Nucleus accumbens (tissue), 56 donors: ENCODE measurements at places on chromosomes 12 and 14.

GRCh38 chr14:92385561-92385960, 62.6 kb downstream of the SLC24A4 start:
- DNase-seq = no peak

GRCh38 chr14:96268431-96269358, 12.7 kb downstream of the BDKRB1 start:
- no peak for DNase-seq

DNA sequence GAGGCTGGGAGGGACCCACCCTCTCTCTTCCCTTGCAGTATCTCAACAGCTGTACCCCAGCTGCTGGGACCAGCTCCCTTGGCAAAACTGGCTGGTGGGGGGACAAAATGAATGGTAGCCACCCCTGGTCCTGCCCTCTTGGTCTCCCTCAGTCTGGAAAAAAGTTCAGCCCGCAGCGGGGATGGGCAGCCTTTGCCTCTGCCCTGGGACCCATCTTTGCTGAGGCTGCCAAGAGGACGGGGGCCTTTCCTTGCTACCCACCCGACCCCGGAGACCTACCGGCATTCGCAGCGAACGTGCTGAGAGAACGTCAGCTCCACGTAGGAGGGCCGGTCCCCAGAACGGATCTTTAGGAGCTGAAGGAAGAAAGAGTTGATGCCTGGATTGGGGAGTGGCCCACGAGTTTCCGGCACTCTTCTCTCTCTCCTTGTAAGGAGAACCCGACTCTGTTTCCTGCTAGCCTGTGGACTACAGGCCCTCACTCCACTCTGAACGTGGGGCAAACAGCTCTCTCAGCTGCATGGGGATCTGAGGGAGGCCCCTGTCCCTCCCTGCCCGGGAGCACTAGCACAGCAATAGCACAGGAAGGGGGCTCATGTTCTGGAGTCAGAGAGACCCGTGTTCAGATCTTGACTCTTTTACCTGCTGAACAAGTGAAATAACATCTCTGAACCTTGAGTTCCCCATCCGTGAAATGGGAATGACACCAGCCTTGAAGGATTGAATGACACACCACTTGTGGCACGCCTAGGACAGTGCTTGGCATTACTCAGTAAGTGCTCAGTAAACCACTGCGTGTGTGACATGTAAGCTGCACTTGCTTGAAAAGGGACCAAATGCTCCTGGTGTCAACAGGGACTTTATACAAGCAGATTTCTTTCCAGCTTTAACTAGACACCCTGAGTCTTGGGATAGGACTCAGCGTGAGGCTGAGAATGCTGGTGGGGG, 6.9 kb downstream of the PGF start:
- DNase-seq = no peak

- no peak for DNase-seq
These were observed 18.0 kb upstream of the NUDT14 start for GRCh38 chr14:105199093-105199492.

GRCh38 chr14:67285876-67286452, 44.7 kb downstream of the PALS1 start:
- DNase-seq = no peak

DNA sequence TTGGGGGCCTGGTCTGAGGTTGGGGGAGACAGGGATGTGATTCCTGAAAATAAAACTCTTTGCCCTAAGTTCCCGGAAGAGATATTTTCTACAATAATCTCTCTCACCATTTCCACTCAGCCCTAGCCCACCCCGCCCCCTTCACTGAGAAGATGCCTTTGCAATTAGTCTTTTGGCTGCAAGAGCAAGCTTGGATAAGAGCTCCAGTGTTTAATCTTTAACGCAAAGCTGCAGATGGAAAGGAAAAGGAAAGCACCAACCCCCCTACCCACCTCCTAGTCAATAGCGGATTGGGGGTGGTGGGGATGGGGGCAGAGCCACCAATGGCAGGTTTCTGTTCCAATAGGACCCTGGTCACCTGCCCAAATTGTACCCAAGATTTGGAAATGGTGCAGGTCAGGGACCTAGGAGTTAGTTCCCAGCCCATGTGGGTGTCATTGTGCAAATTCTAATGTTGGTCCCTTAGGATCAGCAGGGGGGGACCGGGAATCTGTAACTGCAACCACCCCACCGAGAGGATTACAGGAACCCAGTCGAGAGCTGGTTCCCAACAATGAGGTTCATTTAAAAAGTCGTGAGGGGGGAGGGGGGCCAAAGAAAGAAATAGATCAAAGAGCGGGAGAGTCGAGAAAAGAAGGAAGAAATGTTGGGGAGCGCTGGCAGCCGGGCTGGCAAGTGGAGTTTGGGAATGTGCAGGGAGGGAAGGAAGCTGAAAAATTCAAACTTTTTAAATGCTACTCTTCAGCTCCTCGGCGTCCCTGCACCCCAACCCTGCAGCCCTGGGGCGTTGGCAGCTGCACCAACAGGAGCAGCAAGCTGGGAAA, 1.6 kb downstream of the ZFP36L1 start:
- DNase-seq = no peak

DNA sequence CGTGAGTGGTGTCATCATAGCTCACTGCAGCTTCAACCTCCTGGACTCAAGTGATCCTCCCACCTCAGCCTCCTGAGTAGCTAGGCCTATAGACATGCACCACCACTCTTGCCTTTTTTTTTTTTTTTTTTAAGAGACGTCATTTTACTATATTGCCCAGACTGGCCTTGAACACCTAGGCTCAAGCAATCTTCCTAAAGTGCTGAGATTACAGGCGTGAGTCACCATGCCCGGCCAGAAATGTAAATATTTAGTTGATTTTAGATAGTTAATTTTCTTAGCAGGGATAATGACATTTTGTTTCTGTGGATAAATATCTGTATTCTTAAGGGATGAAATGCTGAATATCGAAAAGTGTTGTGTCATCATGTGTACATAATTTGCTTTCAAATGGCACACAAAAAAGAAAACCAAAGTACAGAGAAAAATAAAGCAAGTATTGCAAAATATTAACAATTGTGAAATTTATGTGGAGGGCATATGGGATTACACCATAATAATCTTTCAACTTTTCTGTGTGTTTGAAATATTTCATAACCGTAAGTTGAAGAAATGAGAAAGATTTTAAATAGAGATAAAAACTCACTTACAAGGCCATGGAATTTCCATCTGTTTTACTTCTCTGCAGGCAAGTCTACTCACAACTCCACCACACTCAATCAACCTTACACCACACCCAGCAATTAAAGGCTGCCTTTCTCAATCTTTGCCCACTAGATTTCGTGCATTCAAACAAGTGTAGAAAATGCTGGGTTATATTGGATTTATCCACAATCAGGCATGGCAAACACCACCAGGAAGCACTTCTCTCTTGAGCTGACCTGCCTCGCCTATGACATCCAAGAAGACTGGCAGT, 93.7 kb downstream of the SPTSSA start:
- no peak for DNase-seq

- no peak for DNase-seq
These were observed 69.2 kb downstream of the SLC25A47 start for GRCh38 chr14:100392356-100392755.

DNA sequence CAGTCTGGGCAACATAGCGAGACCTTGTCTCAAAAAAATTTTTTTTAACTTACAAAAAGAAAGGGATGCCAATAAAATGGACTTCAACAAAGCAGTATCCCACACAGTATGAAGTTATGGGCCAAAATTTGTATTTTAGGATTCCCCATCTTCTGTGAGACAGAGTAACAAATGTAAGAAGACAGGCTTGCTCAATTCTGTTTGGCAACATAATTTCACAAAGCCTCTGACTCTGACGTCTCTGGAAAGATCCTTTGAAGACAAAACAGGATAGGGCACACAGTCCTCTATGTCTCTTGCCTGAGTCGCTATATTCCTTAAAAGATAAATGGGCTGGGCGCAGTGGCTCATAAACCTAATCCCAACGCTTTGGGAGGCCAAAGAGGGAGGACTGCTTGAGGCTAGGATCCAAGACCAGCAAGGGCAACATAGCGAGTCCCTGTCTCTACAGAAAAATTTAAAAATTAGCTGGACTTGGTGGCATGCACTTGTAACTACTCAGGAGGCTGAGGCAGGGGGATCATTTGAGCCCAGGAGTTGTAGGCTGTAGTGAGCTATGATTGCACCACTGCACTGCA, 1.1 kb upstream of the HOMEZ start:
- no peak for DNase-seq

DNA sequence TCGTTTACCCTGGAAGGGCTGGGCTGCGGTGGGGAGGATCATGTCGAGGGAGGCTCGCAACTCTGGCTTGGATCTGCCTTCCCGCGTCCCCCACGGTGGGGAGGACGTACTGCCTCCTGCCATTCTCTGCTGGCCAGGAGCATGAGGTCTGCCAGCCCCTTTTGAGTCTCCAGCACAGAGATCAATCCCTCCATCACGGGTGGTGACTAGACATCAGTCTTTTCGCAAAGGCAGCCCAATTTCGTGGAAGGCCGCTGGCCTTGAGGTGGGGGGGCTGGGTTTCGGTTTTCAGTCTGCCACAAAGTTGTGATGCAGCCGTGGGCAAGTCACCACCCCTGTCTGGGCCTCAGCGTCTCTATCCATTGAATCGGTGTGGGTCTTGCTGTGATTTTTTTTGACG, 62.2 kb downstream of the PRMT8 start:
- no peak for DNase-seq

DNA sequence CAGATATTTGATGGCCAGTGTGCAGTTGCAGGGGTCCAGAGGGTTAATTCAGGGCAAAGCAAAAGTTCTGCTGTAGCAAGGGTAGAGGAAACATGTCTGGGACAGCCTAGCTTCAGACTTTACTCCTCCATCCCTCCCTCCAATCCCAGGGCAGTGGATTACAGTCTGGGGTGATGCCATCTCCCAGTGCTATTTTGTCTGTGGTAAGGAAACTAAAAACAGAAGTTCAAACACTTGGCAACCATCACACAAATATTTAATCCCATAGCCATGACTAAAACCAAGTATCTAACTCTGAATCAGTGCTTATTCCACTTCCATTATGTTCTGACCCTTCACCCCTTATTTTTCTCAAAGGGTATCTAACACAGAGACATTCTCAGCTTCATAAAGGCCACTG, 61.8 kb downstream of the PIK3C2G start:
- no peak for DNase-seq

- DNase-seq = no peak
These were observed 285.9 kb downstream of the MDGA2 start for GRCh38 chr14:47389535-47389934.

- DNase-seq = no peak
These were observed 6.6 kb upstream of the PLEK2 start for GRCh38 chr14:67418401-67419191.

- DNase-seq = no peak
These were observed 265.5 kb upstream of the PRKD1 start for GRCh38 chr14:30193101-30193500.

- DNase-seq = no peak
These were observed 8.0 kb upstream of the WDR20 start for GRCh38 chr14:102131741-102132140.

GRCh38 chr12:75976113-75976512, 55.5 kb downstream of the PHLDA1 start:
- no peak for DNase-seq

- DNase-seq = no peak
These were observed 16.9 kb downstream of the PDE6H start for GRCh38 chr12:14989790-14990189.

DNA sequence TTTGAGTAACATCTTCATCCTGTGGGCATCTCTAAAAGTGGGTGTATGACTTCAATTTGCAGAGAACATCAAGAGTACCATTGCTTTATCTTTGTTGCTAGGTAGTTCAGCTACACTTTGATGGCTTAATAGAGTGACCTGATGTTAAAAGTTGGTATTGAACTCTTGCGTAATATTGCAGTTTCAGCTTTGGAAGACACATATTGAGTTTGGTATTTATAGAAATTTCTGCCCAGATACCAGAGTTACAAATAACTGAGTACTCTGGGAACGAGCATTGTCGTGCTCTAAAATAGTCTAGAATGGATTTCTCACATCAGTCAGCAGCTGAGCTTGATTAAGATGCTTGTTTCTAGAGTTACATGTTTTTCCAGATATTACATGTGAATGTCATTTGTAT, 24.8 kb upstream of the AKAP5 start:
- no peak for DNase-seq

GRCh38 chr12:111788178-111788654, 21.5 kb downstream of the ALDH2 start:
- no peak for DNase-seq

- no peak for DNase-seq
These were observed 48.4 kb downstream of the LTBP2 start for GRCh38 chr14:74563586-74564159.

- DNase-seq = no peak
These were observed 115.0 kb upstream of the SRRM4 start for GRCh38 chr12:118866346-118866745.

DNA sequence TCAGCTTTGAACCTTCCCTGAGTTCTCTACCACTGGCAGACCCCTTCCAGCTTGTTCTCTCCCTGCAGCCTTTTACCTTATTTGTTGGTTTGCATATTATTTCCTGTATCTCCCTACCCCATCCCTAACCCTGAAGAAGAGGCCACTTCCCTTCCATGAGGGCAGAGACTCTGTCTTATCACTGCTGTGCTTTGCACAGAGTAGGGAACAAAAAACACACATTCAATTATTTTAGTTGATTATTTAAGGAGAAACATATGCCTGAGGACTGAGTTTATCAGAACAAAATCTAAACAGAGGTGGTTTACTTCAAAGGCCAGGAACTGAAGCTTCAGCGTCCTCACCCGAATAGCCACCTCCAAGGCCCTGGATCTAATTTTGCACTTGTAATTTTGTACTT, 111.7 kb upstream of the RFLNA start:
- DNase-seq = no peak

DNA sequence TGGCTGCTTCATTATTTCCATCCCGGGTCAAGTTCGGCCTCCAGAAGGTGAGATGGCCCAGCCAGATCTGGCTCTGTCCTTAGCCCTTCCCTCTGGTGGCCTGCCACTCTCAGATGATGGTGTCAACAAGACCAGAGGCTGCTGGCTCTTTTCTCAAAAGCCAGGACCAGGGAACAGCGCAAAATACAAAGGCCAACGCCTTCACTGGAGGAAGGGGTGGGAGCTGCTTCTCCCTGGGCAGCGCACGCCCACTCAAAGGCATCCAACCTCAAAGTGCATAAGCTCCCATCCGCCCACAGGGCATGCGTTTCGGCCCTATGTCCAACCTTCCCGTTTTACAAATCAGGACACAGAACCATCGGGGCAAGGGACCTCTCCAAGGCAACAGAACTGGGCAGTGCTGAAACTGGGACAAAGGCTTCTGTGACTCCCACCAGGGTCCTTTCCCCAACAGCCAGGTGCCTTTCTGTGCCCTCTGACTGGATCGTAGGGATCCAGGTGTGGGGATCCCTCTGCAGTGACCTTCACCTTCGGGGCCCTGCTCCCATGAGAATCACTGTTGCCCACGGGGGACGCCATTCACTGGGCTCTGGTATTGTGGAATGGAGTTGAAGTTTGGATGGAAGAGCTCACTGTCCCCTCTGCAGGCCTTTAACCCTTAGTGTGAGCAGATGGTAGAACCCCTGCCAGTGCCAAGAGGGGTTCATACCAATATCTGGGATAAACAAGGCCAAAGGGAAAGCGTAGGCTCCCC, 76.8 kb downstream of the NINJ2 start:
- no peak for DNase-seq

DNA sequence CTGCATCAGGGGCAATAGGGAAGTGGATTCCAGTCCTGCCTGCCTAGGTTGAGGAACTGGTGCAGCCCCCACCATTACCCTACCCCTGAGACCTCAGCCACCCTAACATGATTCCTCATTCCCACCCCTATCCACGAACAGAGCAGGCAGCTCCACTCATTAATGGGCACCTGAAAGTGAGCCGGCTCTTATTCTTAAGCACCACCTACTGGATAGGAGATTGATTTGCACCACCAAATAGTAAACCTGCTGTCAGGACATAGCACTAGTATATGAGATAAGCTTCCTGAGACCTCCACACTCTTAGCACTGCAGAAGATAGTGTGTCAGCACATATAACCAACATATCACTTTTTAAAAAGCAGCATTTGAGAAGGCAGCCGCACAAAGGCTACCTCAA, 573.2 kb downstream of the SOX5 start:
- no peak for DNase-seq
